ENCODE measurements at places on chromosomes 11 and 22.

DNA sequence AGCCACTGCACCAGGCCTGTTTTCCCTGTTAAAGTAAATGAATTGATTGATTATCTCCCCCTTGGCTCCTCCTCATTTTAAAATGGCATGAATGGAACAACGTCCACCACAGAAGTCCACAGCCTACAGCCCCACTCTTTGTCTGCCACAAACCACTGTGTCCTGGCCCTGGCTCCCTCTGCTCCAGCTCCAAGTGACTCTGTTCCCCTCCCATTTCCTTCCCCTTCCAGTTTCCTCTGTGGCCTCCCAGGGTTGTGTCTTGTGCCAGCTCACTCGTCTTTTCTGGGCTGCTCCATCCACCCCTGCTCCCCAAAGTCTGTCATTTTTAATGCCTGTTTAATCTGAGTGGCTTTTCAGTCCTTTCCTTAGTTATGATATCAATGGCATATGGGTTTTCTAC, 52.4 kb upstream of the CD5 start:
- no peak for DNase-seq

- no peak for DNase-seq
Observed at GRCh38 chr11:96161307-96162089, 181.5 kb downstream of the MAML2 start.

GRCh38 chr11:28137832-28138231, 29.6 kb downstream of the METTL15 start:
- no peak for DNase-seq

- peak; percentile 43 for DNase-seq
Observed at GRCh38 chr11:61082062-61082870, 20.0 kb upstream of the CD5 start.

GRCh38 chr22:47780281-47780875, 1017.9 kb downstream of the TBC1D22A start:
- no peak for DNase-seq

- no peak for DNase-seq
Observed at GRCh38 chr11:126411971-126412381, 56.5 kb downstream of the ST3GAL4 start.

DNA sequence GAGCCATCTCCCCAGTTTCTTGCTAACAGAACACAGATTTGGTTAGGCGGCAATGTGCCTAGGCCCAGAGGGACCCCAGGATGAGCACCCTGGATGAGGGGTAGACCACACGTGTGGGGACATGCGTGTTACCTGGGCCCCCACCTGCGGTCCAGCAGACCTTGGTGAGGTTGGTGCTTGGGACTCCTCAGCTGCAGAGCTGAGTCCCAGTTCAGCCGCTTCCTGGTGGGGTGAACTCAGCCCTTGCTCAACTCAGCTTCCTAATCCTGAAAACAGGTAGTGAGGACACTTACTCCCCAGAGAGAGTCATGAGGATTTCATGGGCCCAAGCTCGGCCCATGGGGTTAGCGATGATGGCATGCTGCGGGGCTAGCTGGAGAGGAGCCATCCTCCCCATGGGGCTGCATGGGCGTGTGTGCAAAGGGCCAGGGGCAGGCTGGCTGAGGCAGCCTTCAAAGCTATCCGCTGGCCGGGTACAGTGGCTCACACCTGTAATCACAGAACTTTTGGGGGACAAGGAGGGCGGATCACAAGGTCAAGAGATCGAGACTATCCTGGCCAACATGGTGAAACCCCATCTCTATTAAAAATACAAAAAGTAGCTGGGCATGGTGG, 46.9 kb upstream of the SHISAL1 start:
- DNase-seq: no peak

- no peak for DNase-seq
Observed at GRCh38 chr11:72391638-72392423, 42.5 kb downstream of the CLPB start.

DNA sequence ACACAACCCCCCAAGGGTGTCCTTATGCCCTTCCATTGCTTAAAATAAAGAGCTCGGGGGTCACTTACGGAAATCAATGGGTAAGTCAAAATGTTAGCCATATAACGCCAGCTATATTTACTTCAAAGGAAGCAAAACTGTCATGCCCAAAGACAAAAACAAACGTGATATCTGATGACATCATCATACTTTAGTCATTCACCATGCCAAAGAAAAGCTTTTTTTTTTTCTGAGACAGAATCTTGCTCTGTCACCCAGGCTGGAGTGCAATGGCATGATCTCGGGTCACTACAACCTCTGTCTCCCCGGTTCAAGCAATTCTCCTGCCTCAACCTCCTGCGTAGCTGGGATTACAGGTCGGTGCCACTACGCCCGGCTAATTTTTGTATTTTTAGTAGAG, 47.7 kb upstream of the SC5D start:
- no peak for DNase-seq

Measured in tibial artery (tissue), 4 donors.